ENCODE measurements at places on chromosomes 3 and 15.
A peak's percentile ranks its signal among the peaks of the same experiment; 100 is the strongest.

- DNase-seq, result peak; percentile 46
Measured at GRCh38 chr15:40776537-40777141, 6.9 kb downstream of the C15orf62 start.

DNA sequence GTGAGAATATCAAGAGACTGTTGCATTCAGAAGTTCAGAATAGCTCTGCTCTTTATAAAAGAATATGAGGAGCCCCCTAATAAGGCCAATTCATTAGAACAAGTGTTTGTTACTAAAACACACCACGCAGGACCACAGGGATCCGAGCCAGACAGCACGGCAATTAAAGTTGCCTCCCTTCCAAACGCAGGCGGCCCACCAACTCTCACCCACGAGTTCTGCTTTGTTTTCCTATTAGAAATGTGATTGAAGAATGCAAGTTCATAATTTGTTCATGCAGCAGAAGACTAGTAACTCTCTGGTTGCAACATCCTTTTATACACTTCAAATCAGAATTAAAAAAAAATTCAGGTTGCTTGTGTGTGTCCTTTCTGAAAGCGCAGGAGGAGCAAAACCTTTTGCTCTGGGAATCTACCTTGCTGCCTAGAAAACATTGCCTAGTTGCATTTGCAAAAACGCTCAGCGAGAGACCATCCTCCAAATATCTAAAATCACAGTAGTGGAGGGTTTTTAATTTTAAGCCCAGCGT lies 1044.1 kb upstream of the NR2F2 start:
- DNase-seq, result no peak

DNA sequence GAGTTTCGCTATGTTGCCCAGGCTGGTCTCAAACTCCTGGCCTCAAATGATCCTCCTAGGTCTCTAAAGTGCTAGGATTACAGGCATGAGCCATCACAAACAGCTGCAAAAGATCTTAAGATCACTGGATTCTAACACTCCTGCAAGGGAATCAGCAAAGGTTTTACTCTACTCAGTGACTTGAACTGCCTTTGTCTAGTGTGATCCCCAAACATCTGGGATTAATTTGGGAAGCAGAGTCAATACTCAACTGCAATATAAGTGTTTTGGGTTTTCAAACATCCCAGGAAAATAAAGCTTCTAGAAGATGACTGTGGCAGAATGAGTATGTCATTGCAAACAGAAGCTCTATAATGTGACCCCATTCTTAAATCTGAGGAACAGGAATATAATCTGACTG lies 7.2 kb downstream of the SPG21 start:
- no peak for DNase-seq

- no peak for DNase-seq
Measured at GRCh38 chr3:9809239-9809614, 835 bp upstream of the TTLL3 start.

- no peak for DNase-seq
Measured at GRCh38 chr3:76131396-76132153, 346.2 kb upstream of the ZNF717 start.

GRCh38 chr3:32009101-32009500 lies 27.6 kb downstream of the ZNF860 start:
- no peak for DNase-seq

GRCh38 chr15:31977812-31978661 lies 52.3 kb upstream of the CHRNA7 start:
- peak; percentile 52 for DNase-seq

Measured in stimulated activated CD4-positive, alpha-beta T cell treated with anti-CD3 and anti-CD28 coated beads, Interleukin-1b, Interleukin-23, amount 100 ng/mL, for 48 hours (primary cell).